ENCODE measurements at places on chromosomes 5 and 9.

GRCh38 chr5:137666461-137666850, 69.4 kb downstream of the KLHL3 start:
- DNase-seq, result no peak

GRCh38 chr9:4803670-4804530, 11.2 kb downstream of the RCL1 start:
- no peak for DNase-seq

- DNase-seq, result no peak
Observed at GRCh38 chr5:176994460-176995121, 12.0 kb downstream of the UIMC1 start.

DNA sequence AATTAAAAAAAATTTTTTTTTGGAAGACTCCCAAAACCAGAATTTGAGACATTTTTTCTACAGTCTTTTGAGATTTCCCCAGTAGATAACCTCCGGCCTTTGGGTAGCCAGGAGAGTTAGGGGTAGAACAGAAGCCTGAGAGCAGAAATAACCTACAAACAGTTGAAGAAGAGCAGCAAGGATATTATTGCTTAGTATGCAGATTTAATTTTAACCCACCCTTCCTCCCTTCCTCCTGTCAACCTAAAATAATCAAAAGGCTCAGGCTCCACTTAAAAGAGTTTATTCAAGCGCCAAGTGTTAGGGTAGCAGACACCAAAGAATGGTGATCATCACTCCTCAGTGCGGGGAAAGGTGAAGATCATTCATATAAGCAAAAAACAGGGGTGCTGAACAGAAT, 17.4 kb upstream of the FAM120A start:
- no peak for DNase-seq

GRCh38 chr5:55853818-55854217, 2.7 kb downstream of the IL31RA start:
- DNase-seq, result no peak

GRCh38 chr9:114588210-114588609, 641 bp downstream of the ATP6V1G1 start:
- peak; percentile 19 for DNase-seq

DNA sequence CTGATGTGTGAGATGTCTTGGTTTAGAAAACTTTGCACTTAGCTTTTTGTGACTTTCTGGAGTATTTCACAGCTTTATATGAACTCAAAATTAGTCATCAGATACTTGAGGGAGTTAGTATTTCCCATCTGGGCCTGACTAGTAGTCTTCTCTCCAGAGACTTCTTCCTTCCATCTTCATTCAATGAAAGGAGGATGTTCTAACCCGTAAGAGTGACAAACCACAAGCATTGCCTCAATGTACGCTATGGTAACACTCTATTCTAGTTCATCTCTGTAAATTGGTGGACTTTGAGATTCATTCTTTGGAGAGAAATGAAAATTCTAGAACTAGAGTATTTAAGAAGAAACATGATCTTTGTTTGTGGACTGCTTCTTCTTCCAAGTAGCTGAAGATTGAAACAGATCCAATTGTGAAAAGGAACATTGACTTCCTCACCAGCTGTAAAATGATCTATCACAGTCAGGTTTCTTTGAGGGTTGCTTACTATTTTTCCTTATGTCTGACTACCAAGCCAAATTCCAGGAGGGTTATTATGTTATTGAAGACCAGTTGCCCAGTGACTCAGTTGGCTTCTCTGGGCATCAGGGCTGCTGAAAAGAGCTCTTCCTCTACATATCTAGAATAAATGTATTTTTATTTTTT, 157.6 kb downstream of the SLC12A2 start:
- DNase-seq, result no peak

DNA sequence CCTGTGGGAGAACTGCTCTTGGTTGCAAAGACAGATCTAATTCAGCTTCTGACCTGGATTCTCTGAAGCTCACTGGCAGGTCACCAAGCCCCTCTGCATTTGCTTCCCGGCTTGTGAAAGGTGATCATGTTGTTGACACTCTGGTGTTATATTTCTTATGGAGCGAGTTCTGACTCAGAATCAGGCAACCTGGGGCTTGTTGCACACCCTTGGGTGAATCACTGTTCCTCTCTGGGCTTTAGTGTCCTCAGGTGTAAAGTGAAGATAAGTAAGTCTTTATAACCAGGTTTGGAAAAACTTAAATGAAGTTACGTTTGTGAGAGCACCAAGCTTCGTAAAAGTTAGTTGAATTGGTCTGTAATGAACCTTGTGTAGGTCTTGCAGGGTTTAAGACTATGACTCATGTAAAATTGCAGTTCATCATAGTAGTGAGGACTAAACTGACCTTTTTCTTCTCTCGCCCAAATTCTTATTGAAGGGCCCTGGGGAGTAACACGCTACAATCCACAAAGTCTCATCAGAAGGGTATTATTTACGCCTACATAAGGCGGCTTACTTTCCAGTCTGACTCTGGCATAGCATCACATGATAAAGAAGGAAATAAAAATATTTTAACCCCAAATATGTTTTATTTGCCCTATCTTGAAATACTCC, 218.6 kb downstream of the TMEM38B start:
- no peak for DNase-seq

DNA sequence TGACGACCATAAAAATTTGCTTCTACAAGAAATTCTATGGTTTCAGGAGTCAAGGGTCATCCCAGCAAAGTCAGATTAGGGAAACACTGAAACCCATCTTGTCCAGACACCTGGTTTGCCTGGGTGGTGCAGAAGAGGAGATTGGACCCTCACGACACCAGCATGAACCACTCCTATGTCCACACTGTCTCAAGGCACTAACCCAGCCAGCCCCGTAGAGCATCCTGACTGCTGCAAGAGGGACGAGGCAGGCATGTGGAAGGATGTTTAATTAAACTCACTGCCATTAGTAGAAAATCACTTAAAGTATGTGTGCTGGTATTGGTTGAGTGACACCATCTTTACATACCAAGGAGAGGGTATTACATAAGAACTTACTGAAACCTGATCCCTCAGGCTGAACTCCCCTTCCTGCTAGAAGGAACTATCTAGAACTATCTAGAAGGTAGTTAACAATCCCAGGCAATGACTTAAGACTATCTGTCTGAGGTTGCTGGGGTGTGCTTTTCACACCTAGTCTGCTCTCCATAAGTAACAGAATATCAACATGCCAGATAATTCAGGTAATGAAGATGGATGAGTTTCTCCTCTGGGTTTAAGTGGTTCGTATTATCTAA, 93.6 kb downstream of the SEMA6A start:
- no peak for DNase-seq

DNA sequence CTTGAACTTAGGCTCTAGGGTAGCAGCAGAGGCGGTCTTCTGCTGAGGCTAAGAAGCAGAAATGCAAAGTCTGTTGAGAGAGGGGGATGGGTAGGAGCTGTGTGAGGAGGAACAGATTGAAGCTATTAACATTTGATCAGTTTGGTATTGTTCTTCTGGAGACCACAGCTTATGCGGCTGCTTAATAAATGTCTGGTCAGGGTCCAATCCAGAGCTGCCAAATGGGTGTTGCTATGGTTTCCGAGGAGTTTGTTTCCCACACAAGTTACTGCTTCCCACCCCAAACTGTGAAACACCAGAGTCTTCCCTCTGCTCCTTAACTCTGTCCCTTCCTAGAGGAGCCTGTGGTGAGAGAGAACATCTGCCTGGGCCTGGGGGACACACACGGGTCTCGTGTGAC, 142.2 kb upstream of the KLF4 start:
- no peak for DNase-seq

- no peak for DNase-seq
Observed at GRCh38 chr9:129698254-129698757, 32.9 kb downstream of the PRRX2 start.

DNA sequence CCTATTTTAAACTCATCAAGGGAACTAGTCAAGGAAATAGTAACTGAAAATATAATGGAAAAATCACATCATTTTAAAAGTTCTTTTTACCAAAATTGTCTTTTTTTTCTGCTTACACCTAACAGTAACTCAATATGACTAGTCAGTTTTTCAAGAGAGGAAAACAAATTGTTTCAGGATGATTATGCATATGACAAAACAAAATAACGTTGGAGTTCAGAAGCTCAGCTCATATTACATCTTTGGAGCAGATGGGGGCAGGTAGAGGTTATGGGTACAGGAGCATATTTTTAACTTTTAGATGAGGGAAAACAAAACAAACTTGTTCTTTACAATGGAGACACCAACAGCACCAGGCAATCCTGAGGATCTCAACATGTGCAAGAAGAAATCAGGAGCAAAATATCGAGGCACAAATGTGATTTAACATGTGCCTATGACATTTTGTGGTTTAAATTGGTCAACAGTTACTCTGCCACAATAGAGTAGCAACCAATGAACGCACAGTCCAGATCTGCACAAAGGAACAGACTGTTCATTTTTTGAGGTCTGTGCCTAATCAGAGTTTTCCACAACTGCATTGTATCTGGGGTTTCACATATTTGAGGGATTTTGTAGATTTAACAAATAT, 659.0 kb downstream of the ANXA1 start:
- DNase-seq, result no peak

GRCh38 chr5:95403996-95404395, 12.8 kb downstream of the FAM81B start:
- no peak for DNase-seq

GRCh38 chr5:69326365-69326764, 6.2 kb downstream of the CCDC125 start:
- no peak for DNase-seq

DNA sequence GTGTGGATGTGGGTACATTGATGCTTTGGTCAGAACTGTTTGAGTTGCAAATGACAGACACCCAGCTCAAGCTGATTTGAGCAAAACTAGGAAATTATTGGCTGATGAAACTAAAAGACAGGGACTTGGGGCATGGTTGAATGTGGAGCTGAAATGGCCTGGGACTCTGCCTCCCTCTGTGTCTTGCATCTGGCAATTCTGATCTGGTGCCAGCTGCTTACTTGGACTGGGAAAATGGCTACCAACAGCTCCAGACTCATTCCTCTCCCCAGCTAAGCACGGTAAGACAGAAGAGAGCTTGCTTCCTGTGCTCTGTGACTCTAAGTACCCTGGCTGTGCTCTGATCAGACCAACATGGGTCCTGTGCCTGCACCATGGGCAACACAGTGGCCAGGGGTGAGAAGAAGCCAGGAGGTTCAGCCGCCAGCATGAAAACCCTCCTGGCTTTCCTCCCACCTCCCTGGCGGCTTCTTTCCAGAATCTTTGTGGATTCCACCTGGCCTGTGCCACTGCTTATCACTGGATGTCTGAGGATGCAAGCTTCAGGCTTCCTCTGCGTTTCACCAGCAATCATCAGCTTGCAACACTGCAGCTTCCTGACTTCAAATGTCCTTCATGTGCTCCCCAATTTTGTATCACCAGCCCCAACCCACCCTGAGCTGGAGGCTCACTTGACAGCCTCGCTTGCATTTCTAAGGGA, 44.1 kb downstream of the C5orf15 start:
- DNase-seq, result peak; percentile 79

GRCh38 chr5:66551945-66552344, 44.2 kb upstream of the MAST4 start:
- DNase-seq, result no peak

GRCh38 chr9:106596984-106597383, 266.0 kb upstream of the ZNF462 start:
- DNase-seq, result no peak

- no peak for DNase-seq
Observed at GRCh38 chr5:9415566-9415965, 130.3 kb downstream of the SEMA5A start.

DNA sequence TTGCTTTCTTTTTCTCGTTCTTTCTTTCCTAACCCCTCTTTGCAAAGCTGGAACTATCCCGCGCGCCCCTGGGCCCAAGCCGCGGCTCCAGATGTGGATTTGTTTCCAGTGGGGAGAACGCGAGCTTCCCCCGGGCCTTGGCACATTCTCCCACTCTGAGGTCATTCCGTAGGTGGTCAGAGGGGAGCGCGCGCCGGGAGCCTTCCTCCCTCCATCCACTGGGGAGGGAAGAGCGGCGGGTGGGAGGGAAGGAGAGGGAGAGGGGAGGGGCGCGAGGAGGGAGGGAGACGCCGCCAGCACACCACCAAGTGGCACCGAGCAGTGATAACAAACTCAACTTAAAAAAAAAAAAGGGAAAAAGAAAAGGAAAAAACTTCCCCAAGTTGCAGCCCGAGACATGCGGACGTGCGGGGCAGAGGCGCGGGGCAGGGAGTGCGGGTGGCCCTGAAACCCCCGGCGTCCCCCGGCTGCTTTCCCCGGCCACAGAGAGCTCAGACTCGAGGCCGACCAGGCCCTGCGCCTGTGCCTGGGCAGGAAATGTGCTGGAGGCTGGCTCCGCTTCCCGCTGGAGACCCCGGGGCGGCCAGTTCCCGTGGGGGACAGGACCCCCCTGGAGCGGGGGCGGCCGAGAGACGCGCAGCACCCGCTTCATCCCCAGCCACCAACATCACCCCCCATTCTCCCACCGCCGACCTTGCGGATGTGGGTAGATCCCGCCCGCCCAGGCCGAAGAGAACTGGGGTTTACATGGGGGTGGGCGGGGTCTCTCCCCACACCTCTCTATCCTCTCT, 3.1 kb downstream of the IER5L start:
- peak; percentile 69 for DNase-seq

GRCh38 chr5:64678374-64678773, 11.9 kb upstream of the SHISAL2B start:
- DNase-seq, result no peak

DNA sequence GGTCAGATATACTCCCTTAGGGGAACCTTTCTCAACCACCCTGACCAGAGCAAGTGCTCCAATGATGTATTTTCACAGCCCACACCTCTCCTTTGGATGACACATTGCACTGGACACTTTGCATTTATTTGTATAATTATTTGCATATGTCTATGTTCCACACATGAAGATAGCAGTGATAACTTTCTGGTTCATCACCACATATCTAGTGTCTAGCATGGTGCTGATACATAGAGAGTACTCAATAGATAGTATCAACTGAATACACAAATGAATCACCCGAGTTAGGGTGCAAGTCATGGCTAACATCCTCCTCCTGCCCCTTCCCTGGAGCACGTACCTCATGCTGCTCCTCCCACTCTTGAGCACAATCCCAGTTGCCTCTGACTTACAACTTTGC, 617.6 kb downstream of the EBF1 start:
- no peak for DNase-seq

GRCh38 chr9:1738511-1739100, 276.5 kb upstream of the SMARCA2 start:
- no peak for DNase-seq
